ENCODE measurements at places on chromosomes 6 and 20. TPM values are rescaled to one million over a fixed set of nuclear protein-coding genes. Genes with fewer than 3 reads are reported as not detected.
A peak's percentile ranks its signal among the peaks of the same experiment; 100 is the strongest.

- no peak overlapping the region for H3K27ac ChIP-seq
- H3K4me3 ChIP-seq: no peak overlapping the region
- H3K36me3 ChIP-seq: no peaks in the 10 kb centered on the region
These were observed 134.1 kb downstream of the FAM83B start for GRCh38 chr6:54980511-54981275.

The DLK2 gene
- total RNA-seq: not detected

The OR2H2 gene
- not detected for total RNA-seq

The PARD6B gene
- total RNA-seq: 6.2 TPM

DNA sequence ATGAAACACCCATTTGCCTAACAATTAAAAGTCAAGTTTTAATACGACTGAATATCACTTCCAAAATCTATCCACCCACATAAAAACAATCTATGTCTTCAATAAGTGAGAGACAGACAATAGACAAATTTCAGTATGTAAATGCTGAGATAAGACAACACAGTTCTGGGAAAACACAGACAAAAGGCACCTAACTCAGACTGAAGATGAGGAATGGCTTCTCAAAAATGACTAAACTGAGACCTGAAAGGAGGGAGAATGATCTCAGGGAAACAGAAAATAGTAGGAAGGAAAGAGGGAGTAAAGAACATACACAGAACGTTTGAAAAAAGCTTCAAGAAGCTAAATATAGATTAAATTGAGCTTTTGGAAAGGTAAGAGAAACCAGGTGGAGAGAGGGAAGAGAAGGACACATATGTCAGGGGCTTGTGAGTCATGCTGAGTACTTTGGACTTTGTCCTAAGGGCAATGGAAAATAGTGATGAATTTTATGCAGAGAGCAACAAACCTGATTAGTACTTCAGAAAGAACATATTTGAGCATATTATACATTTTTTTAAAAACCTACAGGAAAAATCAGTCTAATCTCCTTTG lies 16.1 kb downstream of the LMBRD1 start:
- H3K4me1 ChIP-seq: peaks cover 5% of the 10 kb centered on the region
- H3K27me3 ChIP-seq: no peaks in the 10 kb centered on the region
- no peak for DNase-seq
- peak overlapping the region; percentile 77 for H3K27ac ChIP-seq

The CST7 gene
- total RNA-seq: 1.8 TPM

DNA sequence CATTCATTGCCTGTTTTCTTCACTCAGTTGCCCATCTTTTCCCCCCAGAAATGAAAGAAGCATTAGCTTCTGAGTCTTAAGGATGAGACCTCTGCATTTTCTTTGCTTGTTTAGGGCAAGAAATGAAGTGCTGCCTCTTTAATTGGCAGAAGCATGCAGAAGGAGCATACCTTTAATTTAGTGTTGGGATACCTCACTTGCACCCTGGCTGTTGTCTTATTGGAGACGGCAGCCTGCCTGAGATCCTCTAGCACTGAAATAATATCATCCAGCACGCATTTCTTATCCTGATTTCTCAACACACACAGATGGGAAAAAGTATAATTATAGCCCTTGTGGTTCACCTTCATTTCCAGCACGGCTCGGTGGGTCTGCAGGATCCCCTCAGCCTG lies 43.1 kb downstream of the PTCHD4 start:
- H3K36me3 ChIP-seq: no peaks in the 10 kb centered on the region
- DNase-seq: no peak
- H3K27ac ChIP-seq: no peak overlapping the region

DNA sequence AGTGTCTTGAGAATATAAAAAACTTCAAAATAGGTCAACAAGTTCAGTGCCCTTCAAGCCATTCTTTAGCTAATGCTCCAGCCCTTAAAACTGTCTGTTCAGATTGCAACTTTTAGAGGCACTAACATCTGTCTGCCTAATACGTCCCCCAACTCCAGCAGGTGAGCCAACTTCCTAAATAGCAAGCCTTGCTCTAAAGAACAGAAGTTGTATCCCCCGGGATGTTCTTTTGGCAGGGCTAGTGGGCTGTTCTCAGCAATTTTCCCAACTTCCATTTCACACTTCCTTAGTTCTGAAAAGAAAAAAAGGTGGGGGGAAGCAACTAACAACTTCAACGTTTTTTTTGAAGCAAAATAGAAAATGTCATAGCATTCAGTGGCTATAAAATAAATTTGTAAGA lies 290.0 kb upstream of the PTCHD4 start:
- H3K27me3 ChIP-seq: no peaks in the 10 kb centered on the region
- H3K4me3 ChIP-seq: no peak overlapping the region
- H3K36me3 ChIP-seq: no peaks in the 10 kb centered on the region

The HLA-DQB1 gene
- 12.4 TPM for total RNA-seq

DNA sequence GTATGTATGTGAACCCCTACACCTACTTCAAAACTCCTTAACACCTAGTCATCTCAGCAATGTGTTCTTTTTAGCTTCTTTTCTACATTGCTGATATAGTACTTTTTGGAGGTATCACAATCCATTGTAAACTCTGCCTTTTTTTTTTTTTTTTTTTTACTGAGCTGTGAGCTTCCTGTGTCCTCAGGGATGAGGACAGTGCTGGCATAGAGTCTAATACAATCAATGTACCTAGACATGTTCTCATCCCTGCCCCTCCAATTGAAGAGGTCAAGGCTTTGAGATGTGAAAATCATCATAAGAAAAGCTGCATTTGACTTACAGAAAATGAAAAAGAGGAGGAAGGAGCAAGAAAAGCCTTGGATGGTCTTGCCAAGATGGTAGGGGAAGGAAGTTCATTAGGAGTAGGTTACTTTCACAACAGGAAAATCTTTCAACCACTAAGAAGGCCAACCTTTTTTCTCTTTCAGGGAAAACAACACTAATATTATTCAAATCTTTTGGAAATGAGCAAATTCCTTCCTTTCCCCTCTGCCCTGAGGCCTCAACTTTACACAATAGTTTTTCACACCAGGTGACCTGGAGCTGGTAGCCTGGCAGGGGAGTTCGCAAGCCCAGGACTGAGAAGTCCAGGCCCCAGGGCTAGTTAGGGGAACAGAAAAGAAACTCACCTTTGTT lies 2.8 kb upstream of the JARID2 start:
- no peaks in the 10 kb centered on the region for H3K36me3 ChIP-seq
- no peak for DNase-seq
- no peak overlapping the region for H3K27ac ChIP-seq

DNA sequence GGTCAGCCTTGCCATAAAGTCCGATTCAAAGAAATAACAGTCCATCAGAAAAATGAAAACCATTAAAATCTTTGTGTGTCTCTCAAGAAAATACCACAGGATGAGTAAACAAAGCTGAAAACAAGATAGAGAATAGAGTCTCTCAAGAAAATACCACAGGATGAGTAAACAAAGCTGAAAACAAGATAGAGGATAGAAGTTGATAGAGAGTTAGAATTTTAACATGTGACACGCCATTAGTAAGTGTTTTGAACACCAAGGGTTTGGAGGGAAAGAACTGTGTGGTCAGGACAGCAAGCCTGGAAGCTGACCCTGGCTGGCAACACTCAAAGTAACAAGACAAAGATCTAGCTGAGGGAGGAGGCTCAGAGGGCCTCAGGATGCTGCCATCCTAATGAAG lies 43.9 kb upstream of the PRND start:
- H3K27me3 ChIP-seq: peaks cover 2% of the 10 kb centered on the region
- H3K36me3 ChIP-seq: no peaks in the 10 kb centered on the region
- no peak for DNase-seq
- no peak overlapping the region for H3K4me3 ChIP-seq

The PRDM13 gene
- not detected for total RNA-seq

DNA sequence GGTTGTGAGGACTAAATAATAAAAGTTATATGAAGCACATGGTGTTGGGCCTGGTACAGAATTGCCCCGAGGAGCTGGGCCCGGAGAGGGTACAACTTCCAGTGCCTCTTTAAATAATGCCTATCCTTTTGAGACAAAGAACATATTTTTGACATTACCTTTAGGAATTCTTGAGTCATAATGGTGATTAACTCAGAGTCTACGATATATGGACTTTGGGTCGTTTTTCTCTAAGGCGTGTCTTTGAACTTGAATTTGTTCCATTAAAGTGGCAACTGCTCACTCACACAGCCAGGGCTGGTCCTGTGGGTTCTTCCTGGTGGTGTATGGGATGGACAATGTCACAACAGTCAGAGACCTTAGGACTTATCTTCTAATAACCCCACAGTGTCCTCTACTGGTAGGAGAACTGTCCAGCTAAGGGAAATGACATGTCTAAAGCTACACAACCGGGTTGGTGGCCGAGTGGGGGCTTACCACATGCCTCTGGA lies 106.5 kb downstream of the CDC5L start:
- H3K27me3 ChIP-seq: no peaks in the 10 kb centered on the region
- DNase-seq: no peak
- H3K36me3 ChIP-seq: no peaks in the 10 kb centered on the region
- H3K4me1 ChIP-seq: no peaks in the 10 kb centered on the region
- H3K4me3 ChIP-seq: no peak overlapping the region

- no peaks in the 10 kb centered on the region for H3K4me1 ChIP-seq
- no peak overlapping the region for H3K27ac ChIP-seq
- H3K4me3 ChIP-seq: no peak overlapping the region
These were observed 444.6 kb upstream of the DEFB115 start for GRCh38 chr20:30812739-30813411.

DNA sequence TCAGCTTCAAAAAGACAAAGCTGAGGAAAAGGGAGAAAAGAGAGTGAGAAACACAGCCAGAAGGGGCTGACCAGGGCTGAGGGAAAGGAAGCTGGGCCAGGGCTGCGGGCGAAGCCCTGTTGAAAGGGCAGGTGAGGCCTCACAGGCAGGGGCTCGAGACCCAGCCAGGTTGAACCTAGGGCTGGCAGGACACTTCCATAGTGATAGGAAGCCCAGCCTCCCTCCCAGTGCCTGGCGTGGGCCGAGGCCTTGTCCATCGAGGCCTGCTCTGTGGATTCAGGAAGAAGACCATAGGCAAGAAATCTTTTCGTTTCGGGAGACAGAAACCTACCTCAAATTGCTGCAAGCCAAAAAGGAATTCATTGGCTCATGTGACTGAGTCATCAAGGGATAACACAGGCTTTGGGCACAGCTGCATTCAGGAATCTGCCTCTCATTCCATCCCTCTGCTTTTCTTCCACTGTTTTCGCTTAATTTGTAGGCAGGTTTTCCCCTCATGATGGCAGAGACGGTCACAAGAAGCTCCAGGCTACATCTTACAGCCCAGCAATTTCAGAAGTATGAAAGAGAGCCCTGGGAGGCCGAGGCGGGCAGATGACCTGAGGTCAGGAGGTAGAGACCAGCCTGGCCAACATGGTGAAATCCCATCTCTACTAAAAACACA lies 311.1 kb upstream of the SULF2 start:
- no peaks in the 10 kb centered on the region for H3K36me3 ChIP-seq
- H3K4me3 ChIP-seq: no peak overlapping the region
- no peaks in the 10 kb centered on the region for H3K4me1 ChIP-seq
- no peak for DNase-seq
- no peaks in the 10 kb centered on the region for H3K27me3 ChIP-seq

The LPA gene
- total RNA-seq: 34.7 TPM

- no peak overlapping the region for H3K27ac ChIP-seq
- no peak overlapping the region for H3K4me3 ChIP-seq
- DNase-seq: no peak
- H3K4me1 ChIP-seq: peaks cover 14% of the 10 kb centered on the region
These were observed 240.3 kb downstream of the DLL1 start for GRCh38 chr6:170050591-170051041.

The C20orf202 gene
- total RNA-seq: 0.14 TPM

GRCh38 chr6:36083446-36083845 lies 46.9 kb upstream of the MAPK13 start:
- no peak for DNase-seq
- no peak overlapping the region for H3K4me3 ChIP-seq
- H3K4me1 ChIP-seq: peaks cover 1% of the 10 kb centered on the region
- peaks cover 39% of the 10 kb centered on the region for H3K36me3 ChIP-seq

DNA sequence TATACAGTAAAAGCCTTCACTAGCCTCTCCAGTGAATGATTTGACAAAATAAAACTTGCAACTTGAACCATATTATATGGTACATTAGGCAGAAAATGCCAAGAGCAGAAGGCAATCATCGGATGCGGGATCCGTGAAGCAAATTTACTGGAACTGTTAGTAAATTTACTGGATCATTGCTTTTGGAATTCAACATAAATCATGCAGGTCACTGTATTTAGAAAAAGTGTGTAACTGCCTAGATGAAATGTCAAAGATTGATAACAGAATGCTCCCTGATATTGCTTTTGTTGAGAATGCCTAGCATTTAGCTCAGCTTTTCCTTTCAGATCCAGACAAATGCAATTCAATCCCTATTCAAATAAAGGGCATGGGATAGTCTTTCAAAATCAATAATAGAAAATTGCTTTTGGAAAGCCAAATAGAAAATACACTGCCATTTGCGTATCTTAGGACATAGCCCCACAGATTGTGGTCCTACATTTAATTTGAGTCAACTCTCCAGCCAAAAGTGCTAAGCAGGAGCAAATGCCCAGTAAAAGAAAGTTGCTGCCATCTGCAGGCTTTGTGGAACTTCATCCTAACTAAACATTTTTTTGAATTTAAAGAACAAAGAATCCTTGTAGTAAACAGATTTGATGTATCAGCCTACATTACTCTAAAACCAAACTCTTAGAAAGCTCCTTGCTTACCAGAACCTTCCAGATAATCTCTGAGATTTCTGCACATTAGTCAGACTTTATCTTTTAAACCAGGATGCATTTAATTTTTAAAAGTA lies 109.5 kb upstream of the HSF2 start:
- no peak overlapping the region for H3K27ac ChIP-seq
- H3K27me3 ChIP-seq: no peaks in the 10 kb centered on the region
- no peak overlapping the region for H3K4me3 ChIP-seq
- no peak for DNase-seq
- H3K36me3 ChIP-seq: no peaks in the 10 kb centered on the region

- H3K4me3 ChIP-seq: no peak overlapping the region
- H3K27ac ChIP-seq: no peak overlapping the region
- DNase-seq: no peak
- no peaks in the 10 kb centered on the region for H3K27me3 ChIP-seq
- no peaks in the 10 kb centered on the region for H3K4me1 ChIP-seq
These were observed 414.9 kb upstream of the PTCHD4 start for GRCh38 chr6:48525849-48526248.

DNA sequence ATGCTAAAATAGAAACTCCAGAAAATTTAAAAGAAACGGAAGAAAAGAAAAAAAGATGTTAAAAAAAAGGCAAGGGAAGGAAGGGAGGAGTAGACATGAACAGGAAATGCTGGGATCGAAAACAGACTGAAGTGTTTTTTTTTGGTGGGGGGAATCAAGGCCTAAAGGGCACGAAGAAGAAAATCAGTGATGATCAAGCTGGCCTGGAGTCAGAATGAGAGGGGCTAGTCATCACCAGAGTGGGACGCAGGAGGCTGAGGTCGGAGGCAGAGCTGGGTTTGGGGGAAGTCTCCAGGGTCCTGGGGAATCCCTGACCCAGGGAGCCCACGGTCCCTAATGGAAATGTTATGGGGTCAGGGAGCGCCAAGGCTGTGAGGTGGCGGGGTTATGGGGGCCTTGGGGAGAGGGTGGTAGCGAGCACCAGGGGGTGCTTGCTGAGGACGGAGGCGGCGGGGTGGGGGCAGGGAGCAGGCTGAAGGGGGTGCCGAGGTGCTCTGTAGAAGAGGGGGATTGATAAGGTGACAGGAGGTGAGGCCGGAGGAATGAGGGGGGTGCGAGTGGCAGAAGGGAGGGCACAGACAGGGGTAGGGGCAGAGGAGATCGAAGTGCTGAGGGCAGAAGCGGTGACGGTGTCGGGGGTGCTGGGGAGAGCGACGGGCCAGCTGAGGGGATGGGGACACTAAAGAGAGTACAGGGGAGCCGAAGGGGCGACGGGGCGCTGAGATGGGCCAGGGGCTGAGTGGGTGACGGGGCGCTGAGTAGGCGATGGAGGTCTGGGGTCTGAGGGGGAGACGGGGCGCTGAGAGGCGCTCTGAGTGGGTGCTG lies 684 bp downstream of the ZNFX1 start:
- peak; percentile 46 for DNase-seq
- peak overlapping the region; percentile 91 for H3K27ac ChIP-seq
- peak overlapping the region; percentile 85 for H3K4me3 ChIP-seq
